ENCODE measurements at places on chromosomes 7 and 10. TPM values are rescaled to one million over a fixed set of nuclear protein-coding genes. Genes with fewer than 3 reads are reported as not detected.

GRCh38 chr10:101575580-101576210 is 12.4 kb downstream of the POLL start:
- no peaks in the 10 kb centered on the region for H3K4me1 ChIP-seq
- H3K4me3 ChIP-seq, result no peak overlapping the region
- H3K36me3 ChIP-seq, result peaks cover 12% of the 10 kb centered on the region
- no peak overlapping the region for H3K27ac ChIP-seq
- no peaks in the 10 kb centered on the region for H3K27me3 ChIP-seq

FANK1 gene
- 0.38 TPM for total RNA-seq

GRCh38 chr10:3548076-3548475 is 236.9 kb downstream of the KLF6 start:
- no peak overlapping the region for H3K27ac ChIP-seq
- no peak overlapping the region for H3K4me3 ChIP-seq
- H3K27me3 ChIP-seq, result peaks cover 13% of the 10 kb centered on the region
- no peaks in the 10 kb centered on the region for H3K4me1 ChIP-seq

- H3K27me3 ChIP-seq, result no peaks in the 10 kb centered on the region
- H3K36me3 ChIP-seq, result peaks cover 35% of the 10 kb centered on the region
- no peak overlapping the region for H3K27ac ChIP-seq
Observed at GRCh38 chr10:114479836-114480235, 75.5 kb upstream of the AFAP1L2 start.

DNA sequence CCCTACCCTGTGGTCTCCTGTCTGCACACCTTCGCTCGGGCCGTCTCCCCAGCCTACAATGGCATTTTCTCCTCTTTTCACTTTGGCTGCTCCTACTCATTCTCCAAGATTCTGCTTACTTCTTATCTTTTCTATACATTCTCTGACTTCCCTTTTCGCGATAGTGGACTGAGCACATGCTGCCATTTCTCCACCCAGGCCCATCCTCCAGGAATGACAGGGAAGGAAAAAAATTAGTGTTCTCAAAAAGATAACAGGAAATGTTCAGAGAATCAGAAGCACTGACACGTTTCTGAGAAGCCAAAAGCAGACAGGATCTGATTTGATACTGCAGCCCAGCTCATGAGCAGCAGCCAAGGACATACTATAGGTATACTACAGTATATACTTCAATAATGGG is 6.4 kb upstream of the ANXA11 start:
- H3K4me3 ChIP-seq, result no peak overlapping the region
- no peak for DNase-seq
- no peak overlapping the region for H3K27ac ChIP-seq
- H3K4me1 ChIP-seq, result peaks cover 15% of the 10 kb centered on the region
- peaks cover 5% of the 10 kb centered on the region for H3K27me3 ChIP-seq

DNA sequence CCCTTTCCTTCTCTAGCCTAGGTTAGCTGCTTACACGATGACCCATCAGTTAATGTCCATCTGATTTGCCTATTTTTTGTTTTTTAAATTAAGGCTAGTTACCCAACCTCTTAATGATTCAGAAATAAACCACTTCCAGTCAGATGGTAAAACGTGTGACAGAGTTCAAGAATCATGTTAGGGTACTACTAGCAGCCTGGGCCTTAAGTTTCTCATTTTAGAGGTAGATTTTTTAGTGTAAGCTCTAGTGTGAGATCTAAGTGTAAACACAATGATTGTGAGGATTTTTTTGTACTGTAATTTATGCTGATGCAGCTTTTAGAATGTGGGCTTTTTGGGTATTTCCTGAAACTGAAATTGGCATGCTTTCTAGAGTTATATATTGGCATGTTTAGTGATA is 130.0 kb downstream of the CDK14 start:
- no peaks in the 10 kb centered on the region for H3K36me3 ChIP-seq
- H3K4me3 ChIP-seq, result no peak overlapping the region
- no peak overlapping the region for H3K27ac ChIP-seq
- no peaks in the 10 kb centered on the region for H3K4me1 ChIP-seq
- DNase-seq, result no peak

- no peaks in the 10 kb centered on the region for H3K36me3 ChIP-seq
- H3K27ac ChIP-seq, result no peak overlapping the region
- no peak for DNase-seq
- no peaks in the 10 kb centered on the region for H3K27me3 ChIP-seq
- no peak overlapping the region for H3K4me3 ChIP-seq
- H3K4me1 ChIP-seq, result no peaks in the 10 kb centered on the region
Observed at GRCh38 chr10:21084700-21085099, 187.6 kb upstream of the NEBL start.

AKR1C4 gene
- total RNA-seq, result not detected

- peaks cover 6% of the 10 kb centered on the region for H3K4me1 ChIP-seq
- no peaks in the 10 kb centered on the region for H3K36me3 ChIP-seq
- H3K4me3 ChIP-seq, result no peak overlapping the region
- DNase-seq, result no peak
Observed at GRCh38 chr10:99827936-99828335, 45.5 kb downstream of the ABCC2 start.

- H3K27me3 ChIP-seq, result no peaks in the 10 kb centered on the region
- H3K4me3 ChIP-seq, result no peak overlapping the region
- H3K4me1 ChIP-seq, result no peaks in the 10 kb centered on the region
- no peaks in the 10 kb centered on the region for H3K36me3 ChIP-seq
- no peak overlapping the region for H3K27ac ChIP-seq
- DNase-seq, result no peak
Observed at GRCh38 chr7:80711531-80711930, 73.1 kb downstream of the CD36 start.

DNA sequence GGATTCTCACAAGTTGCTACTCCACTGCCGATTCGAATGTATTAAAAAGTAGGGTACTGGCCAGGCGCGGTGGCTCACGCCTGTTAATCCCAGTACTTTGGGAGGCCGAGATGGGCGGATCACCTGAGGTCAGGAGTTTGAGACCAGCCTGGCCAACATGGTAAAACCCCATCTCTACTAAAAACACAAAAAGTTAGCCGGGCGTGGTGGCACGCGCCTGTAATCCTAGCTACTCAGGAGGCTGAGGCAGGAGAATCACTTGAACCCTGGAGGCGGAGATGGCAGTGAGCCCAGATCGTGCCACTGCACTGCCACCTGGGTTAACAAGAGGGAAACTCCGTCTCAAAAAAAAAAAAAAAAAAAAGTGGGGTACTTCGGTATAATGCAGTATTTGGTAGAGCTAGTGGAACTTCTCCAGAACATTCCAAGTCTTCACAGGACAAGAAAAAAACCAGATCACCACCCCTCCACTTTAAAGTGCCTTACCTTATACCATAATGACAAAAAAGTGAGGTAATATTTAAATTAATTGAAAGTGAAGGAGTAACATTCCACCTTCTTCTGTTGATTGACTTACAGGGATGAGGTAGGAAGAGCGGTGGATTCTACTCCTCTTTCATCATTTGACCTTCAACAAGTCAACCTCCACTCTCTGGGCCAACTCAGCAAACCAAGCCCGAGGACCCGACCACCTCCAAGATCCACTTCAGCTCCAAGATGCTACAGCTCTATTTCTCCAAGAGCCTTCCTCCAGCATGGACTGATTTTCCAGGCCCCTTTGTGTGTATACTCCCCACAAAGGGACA is 2.0 kb downstream of the BAZ1B start:
- DNase-seq, result peak; percentile 67
- H3K27ac ChIP-seq, result peak overlapping the region; percentile 88
- peaks cover 44% of the 10 kb centered on the region for H3K36me3 ChIP-seq
- peak overlapping the region; percentile 90 for H3K4me3 ChIP-seq
- H3K27me3 ChIP-seq, result no peaks in the 10 kb centered on the region
- H3K4me1 ChIP-seq, result peaks cover 44% of the 10 kb centered on the region

- H3K4me3 ChIP-seq, result no peak overlapping the region
- no peaks in the 10 kb centered on the region for H3K27me3 ChIP-seq
- H3K27ac ChIP-seq, result peak overlapping the region; percentile 70
- peaks cover 49% of the 10 kb centered on the region for H3K4me1 ChIP-seq
- no peak for DNase-seq
- H3K36me3 ChIP-seq, result peaks cover 64% of the 10 kb centered on the region
Observed at GRCh38 chr10:109898666-109899355, 24.5 kb downstream of the XPNPEP1 start.

IDI2 gene
- not detected for total RNA-seq

TAS2R41 gene
- not detected for total RNA-seq

- H3K4me1 ChIP-seq, result no peaks in the 10 kb centered on the region
- no peak overlapping the region for H3K4me3 ChIP-seq
- no peak overlapping the region for H3K27ac ChIP-seq
- H3K36me3 ChIP-seq, result no peaks in the 10 kb centered on the region
- no peak for DNase-seq
Observed at GRCh38 chr10:18737841-18738240, 78.6 kb downstream of the ARL5B start.

GRCh38 chr10:43108951-43109350 is 29.3 kb upstream of the CSGALNACT2 start:
- no peaks in the 10 kb centered on the region for H3K36me3 ChIP-seq
- H3K27me3 ChIP-seq, result peaks cover 2% of the 10 kb centered on the region
- H3K4me1 ChIP-seq, result peaks cover 17% of the 10 kb centered on the region
- no peak for DNase-seq
- H3K27ac ChIP-seq, result peak overlapping the region; percentile 17

DNA sequence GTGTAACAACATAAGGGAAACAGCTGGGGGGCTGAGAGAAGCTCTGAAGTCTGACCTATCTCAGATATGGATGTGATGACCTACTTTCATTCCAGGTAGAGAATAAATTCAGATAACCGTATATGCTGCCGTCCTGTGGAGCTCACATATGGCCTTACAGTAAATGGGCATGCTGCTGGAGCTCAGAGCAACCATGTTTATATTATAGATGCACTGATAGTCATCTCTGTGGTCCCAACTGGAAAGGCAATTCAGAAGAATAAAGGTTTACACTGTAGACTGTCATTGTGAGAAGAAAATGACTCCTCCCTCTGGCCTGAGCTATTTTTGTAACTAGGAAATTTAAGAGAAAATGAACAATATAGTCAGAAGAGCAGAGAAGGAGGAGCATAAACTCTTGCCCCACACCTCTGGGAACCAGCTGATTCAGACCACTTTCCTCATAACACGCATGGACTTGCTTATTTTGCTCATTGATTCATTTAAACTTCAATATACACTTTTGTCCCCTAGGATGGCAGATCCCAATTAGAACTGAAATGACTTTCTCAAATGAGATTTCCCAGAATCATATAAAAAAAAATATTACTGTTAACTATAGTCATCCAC is 69.9 kb upstream of the NXPH1 start:
- H3K4me1 ChIP-seq, result no peaks in the 10 kb centered on the region
- H3K36me3 ChIP-seq, result no peaks in the 10 kb centered on the region
- H3K27ac ChIP-seq, result no peak overlapping the region

DNA sequence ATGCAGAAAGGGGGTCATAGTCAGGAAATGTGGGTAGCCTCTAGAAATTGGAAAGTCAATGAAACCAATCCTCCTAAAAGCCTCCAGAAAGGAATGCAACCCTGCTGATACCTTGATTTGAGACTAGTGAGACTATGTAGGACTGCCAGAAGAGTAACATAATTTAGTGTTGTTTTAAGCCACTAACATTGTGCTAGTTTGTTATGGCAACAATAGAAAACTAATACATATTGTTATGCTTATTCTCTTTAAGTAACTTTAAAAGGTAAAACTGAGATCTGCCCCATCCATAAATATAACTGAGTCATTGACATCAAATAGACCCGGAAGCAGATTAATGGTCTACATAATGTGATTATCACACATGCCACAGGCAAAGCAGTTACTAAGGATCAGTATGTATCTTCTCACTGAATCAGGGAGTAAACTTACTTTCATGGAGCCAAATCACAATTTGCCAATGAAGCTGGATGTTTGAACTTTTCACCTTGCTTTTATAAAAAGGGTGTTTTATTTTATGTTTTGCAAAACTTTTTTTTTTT is 146.4 kb upstream of the TMEM106B start:
- peaks cover 3% of the 10 kb centered on the region for H3K27me3 ChIP-seq
- no peak overlapping the region for H3K4me3 ChIP-seq
- H3K36me3 ChIP-seq, result no peaks in the 10 kb centered on the region
- peaks cover 2% of the 10 kb centered on the region for H3K4me1 ChIP-seq
- no peak overlapping the region for H3K27ac ChIP-seq
- no peak for DNase-seq

INA gene
- 0.92 TPM for total RNA-seq

PAOX gene
- total RNA-seq, result 9.3 TPM

PLAC9 gene
- total RNA-seq, result not detected

HOXA13 gene
- total RNA-seq, result not detected

- DNase-seq, result no peak
- no peak overlapping the region for H3K4me3 ChIP-seq
- peak overlapping the region; percentile 68 for H3K27ac ChIP-seq
- peaks cover 48% of the 10 kb centered on the region for H3K4me1 ChIP-seq
- no peaks in the 10 kb centered on the region for H3K27me3 ChIP-seq
- H3K36me3 ChIP-seq, result no peaks in the 10 kb centered on the region
Observed at GRCh38 chr7:106770191-106770590, 94.9 kb upstream of the PIK3CG start.

TMEM213 gene
- not detected for total RNA-seq

SLC13A1 gene
- total RNA-seq, result not detected

DNA sequence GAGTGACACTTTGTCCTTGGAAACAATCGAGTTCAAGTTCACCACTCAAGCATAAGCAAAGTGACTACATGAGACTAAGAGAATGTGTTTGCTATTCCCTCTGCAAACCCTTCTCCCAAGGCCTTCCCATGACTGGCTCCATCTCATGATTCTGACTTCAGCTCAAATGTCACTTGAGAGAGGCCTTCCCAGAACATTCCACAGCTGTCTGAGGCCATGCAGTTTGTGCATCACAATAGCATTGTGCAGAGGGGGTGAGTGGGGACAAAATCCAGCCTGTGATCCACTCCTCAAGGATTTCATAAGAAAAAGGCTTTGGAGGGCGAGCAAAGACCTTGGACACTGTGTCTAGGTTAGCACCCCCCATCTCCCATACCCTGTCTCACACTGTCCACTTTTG is 6.9 kb upstream of the LRMDA start:
- no peak overlapping the region for H3K27ac ChIP-seq
- no peaks in the 10 kb centered on the region for H3K4me1 ChIP-seq
- no peak overlapping the region for H3K4me3 ChIP-seq
- no peaks in the 10 kb centered on the region for H3K36me3 ChIP-seq

GRCh38 chr10:127299956-127300689 is 103.7 kb upstream of the INSYN2A start:
- peaks cover 7% of the 10 kb centered on the region for H3K4me1 ChIP-seq
- no peak overlapping the region for H3K4me3 ChIP-seq
- peaks cover 28% of the 10 kb centered on the region for H3K27me3 ChIP-seq
- no peaks in the 10 kb centered on the region for H3K36me3 ChIP-seq

DNA sequence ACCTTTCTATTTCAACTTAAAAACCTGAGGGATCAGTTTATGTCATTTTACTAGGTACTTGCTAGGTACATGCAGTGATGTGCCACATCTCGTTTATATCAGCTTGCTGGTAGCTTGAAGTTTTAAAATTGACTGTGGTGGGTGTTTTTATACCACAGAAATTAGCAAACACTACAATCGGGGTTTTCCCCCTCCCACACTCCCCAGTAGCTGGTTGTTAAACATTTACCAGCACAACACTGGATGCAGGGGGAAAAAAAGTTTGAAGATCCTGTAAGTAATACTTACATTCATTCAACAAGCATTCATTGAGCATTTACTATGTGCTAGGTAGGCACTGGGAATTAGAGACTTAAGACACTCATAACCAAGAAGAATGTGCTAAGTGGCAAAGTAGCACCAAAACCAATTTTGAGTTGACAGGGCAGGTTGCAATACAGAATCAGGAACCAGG is 32.6 kb downstream of the USP6NL start:
- no peaks in the 10 kb centered on the region for H3K36me3 ChIP-seq
- no peak overlapping the region for H3K4me3 ChIP-seq
- H3K4me1 ChIP-seq, result peaks cover 18% of the 10 kb centered on the region
- peaks cover 21% of the 10 kb centered on the region for H3K27me3 ChIP-seq
- DNase-seq, result no peak
- H3K27ac ChIP-seq, result no peak overlapping the region
